GM12892 (cell line): ENCODE measurements at places on chromosomes 6 and 20.

- DNase-seq, result no peak
Measured at GRCh38 chr6:103534095-103534494, 1325.6 kb downstream of the HACE1 start.

DNA sequence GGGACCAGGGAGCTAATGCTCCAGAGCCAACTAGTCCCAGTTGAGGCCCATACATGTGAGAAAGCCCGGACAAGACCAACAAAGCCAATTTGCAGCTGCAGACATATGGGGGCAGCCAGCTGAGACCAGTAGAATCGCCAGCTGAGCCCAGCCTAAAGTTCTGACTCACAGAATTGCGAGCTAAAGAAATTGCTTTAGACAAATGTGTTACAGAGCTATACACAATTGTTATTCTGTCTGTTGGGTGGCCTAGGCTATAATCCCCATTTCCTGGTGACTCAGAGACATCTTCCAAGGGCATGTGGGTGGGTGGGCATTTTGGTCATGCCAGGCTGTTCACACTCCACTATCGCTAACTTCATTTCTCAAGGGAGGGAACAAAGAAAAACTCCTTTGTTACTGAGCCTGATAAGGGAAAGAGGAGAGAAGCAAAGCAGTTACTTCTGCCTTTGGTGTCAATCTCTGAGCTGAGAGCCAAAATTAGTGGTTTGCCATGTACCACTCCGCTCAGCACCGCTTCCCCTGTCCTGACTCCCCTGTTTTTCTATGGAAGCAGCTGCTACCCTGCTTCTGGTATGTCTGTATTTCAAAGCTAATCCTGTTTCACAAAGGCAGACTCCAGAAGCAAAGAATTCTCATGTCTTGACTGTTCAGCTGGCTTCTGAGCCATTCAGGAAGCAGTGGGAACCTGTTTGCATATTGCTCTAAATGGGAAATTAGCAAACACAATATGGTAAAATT, 26.1 kb downstream of the SCP2D1 start:
- DNase-seq, result no peak

GRCh38 chr6:18206591-18206990, 51.4 kb downstream of the KDM1B start:
- DNase-seq, result no peak

DNA sequence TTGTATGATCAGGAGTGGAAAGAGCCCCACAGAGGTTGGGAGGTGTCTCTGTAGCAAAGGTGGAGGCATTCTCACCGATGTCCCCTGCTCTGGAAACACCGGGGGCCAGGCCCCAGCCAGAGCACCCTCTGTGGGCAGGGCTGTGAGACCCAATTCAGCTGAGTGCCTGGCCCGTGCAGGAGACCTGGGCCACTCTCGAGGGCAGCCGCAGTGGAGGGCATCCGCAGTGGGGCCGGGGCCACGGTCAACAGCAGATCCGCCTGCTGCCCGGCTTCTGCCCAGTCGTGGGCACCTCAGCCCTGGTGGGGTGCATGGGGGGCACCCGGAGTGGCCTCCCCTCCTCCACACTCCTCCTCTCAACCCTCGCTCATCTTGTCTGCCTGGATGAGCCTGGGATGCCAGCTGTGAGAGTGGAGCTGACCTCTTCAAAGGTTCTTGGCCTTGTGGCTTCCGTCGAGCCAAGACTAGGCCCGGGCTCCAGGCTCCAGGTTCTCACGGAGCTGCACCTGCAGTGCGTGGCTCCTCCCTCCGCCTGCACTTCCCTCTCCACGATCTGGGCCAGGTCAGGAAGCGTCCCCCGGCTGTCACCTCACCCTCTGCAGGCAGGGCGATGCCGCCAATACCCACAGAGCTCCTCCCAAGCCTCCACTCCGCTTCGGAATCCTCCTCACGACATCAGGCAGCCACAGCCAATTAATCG, 134.8 kb downstream of the TAF4 start:
- no peak for DNase-seq

DNA sequence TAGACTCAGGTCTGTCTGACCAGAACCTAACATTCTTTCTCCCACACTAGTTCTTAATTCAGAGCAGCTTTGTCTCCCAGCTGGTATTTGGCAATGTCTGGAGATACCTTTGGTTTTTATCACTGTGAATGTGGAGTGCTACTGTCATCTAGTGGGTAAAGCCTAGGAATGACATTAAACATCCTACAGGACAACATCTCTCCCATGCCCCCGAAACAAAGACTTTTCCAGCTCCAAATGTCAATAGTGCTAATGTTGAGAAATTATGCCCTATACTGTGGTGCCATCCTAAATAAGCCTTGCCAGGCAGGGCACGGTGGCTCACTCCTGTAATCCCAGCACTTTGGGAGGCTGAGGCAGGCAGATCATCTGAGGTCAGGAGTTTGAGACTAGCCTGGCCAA, 4.2 kb upstream of the TTPAL start:
- no peak for DNase-seq

DNA sequence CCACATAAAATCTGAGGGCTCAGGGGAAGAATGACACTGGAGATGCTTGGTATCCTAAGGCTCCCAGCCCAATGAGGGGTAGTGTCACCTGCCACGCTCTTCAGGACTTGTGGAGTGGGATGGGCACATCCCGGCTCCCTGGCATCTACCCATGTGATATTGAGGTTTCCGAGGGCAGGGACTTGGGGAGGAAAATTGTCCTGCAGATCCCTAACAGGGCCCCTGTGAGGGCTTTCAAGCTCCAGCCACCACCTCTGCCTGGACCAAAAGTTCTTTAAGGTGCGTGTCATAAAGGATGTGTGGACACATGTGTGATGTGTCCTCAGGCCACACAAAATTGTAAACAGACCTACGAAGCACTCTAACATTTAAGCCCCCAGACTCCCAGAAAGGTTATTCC, 2.5 kb downstream of the SCML4 start:
- DNase-seq, result no peak

- no peak for DNase-seq
Measured at GRCh38 chr20:43138061-43138770, 51.5 kb downstream of the PTPRT start.

GRCh38 chr6:169240591-169241390, 12.9 kb downstream of the THBS2 start:
- no peak for DNase-seq

- peak; percentile 34 for DNase-seq
Measured at GRCh38 chr6:14046476-14047068, 71.0 kb upstream of the CD83 start.

GRCh38 chr6:42101186-42101657, 41.2 kb downstream of the C6orf132 start:
- no peak for DNase-seq

- no peak for DNase-seq
Measured at GRCh38 chr20:36924167-36925045, 27.1 kb downstream of the SAMHD1 start.

- DNase-seq, result no peak
Measured at GRCh38 chr6:108806171-108806570, 42.1 kb upstream of the ARMC2 start.

GRCh38 chr6:65259982-65260381, 447.0 kb downstream of the EYS start:
- DNase-seq, result no peak

GRCh38 chr20:13930281-13930680, 60.1 kb downstream of the SEL1L2 start:
- no peak for DNase-seq

DNA sequence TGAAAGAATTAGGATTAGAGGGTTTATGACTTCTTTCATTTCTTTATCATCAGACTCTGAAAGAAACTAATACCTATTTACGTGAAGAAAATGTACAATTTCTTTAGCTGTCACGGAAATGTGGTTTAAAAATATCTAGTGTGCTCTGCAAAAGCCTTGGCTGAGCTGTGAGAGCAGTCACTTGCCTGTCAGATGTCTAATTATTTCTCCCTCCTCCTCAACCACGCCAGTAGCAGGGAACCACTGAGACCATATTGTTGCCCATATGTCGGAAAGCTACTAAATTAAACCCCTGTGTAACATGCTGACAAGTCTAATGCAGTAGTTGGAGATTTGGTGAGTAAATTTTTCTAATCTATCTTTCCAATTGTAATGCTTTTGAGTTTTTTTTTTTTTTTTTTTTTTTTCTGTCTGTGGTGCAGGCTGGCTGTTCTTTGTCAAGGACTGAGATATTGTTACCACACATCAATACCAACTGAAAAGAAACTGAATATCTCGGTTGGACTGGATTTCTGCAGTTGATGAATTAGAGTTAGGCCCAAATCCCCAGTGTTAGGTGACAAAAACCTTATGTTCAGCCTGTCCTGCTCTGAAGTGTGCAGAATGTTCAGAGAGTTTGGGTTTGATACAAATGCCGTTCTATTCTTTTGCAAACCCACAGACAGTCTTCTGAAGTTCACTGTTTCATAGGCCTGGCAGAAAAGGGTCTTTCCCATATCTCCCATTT, 302.9 kb upstream of the SYNCRIP start:
- DNase-seq, result no peak

DNA sequence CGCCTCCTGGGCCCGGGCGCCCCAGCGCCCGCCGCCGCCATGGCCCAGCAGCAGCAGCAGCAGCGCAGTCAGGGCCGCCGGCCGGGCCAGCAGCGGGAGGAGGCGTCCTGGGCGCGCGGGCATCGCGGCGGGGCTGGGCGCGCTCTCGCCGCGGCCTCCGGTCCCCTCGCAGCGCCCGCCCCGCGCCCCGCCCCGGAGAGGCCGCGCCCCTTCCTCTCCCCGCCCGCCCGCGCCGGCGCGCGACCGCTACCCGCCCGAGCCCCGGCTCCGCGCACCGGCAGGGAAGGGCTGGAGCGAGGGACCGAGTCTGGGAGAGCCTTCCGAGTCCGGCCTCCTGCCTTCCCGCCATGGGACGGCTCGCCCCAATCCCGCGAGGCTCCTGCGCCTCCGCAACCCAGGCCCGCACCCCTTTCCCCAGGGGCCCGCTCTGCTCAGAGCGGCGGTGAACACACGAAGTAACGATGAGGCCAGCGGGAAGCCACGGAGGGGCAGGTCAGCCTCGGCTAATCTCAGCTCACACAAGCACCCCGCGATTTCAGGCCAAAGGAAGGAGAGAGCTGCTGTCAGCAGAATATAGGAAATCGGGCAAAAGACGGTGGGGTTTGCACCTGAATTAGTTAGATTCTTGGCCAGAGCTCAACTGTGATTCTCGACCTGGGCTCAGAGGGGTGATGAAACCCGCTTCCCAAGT, at the start of gene TXNDC5:
Gene TXNDC5, minus strand, starts transcription at position 135 of the 691 bp plus-strand sequence. Its CDS starts 12 bp downstream, at position 123.
- peak; percentile 77 for DNase-seq

- no peak for DNase-seq
Measured at GRCh38 chr20:61114493-61115175, 137.4 kb upstream of the CDH4 start.
